ENCODE measurements at places on chromosomes 1 and 21.

DNA sequence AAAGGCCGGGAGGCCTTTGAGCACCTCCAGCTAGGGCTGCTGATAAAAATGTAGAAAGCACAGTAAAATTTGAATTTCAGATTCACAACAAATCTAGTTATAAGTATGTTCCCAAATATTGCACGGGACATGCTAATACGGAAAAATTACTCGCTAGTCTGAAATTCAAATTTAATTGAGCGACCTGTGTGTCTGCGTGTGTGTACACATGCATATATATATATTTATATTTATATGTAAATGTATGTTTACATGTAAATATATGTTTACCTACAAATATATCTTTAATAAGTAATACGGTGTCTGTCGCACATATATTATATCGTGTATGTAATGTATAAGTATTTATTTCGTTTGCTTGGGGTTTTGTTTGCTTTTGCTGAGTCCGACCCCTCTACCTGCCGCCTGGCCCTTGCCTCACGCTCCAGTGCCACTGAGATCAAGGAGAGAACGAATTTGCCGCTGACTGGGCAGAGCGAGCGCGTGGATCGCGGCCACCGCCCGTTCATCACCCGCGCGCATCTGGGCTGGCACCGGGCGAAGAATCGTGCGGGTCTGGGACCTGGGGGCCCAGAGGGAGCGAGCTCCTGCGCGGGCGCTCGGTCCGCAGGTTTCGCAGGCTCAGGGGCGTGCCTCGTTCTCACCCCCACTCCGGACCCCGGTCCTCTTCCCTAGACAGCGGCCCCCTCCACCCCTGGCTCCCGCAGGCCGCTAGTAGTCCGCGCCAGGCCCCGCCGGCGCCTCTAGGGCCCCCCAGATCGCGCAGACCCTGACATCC, 534 bp upstream of the WRAP73 start:
- no peak for DNase-seq

DNA sequence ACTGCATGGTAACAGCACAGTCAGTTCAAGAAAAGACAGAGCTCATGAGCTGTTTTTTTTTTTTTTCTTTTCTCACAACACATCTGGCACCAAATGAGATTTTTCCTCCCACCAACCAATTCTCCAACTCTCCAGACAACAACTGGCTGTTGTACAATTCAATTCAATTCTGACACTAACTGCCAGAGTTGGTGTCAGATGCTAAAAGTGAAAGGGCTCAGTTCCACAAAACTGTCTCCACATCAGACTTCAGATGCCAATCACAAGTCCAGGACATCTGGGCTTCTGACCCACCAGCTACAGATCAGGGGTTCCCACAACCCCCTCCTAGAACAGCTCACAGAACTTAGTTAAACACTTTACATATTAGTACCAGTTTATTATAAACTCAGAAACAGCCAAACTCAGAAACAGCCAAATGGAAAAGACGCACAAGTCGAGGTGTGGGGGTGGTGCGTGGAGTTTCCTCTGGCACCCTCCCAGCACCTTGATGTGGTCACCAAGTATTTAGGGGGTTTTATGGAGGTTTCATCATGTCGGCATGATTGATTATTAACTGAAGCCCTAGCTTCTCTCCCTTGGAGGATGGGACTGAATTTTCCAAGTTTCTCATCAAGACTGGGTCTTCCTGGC, 39.2 kb upstream of the LRRC8D start:
- DNase-seq = no peak

DNA sequence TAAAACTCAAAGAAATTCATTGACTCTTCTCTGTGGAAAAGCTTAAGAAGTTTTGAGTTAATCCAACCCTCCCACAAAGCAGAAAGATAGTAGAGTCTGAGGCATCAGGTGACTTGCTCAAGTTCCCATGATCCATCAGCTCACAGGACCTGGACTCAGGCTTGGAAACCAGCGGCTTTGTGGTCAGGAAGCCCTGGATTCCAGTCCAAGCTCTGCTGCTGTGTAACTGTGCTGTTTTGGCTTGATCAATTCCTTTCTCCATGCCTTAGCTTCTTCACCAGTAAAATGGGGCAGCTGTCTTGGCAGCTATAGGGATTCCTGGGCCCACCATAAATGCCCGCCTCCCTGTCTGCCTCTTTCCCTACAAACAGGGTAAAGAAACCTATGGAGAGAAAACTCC, 180.2 kb downstream of the HIVEP3 start:
- DNase-seq = no peak

- no peak for DNase-seq
Observed at GRCh38 chr1:94334764-94335163, 83.4 kb upstream of the ABCD3 start.
